Activated naive CD8-positive, alpha-beta T cell treated with anti-CD3 and anti-CD28 coated beads for 36 hours (primary cell): ENCODE measurements at places on chromosomes 1 and 21. TPM values are rescaled to one million over a fixed set of nuclear protein-coding genes. Genes with fewer than 3 reads are reported as not detected.

The ELAVL4 gene
- not detected for total RNA-seq

The C8A gene
- not detected for total RNA-seq

The DENND1B gene
- 11.8 TPM for total RNA-seq

The CFAP298 gene
- total RNA-seq, result 48.5 TPM

The SLC22A15 gene
- total RNA-seq, result 0.47 TPM

The PRKAA2 gene
- total RNA-seq, result 0.02 TPM

The GNPAT gene
- total RNA-seq, result 57.3 TPM

The CLCNKA gene
- not detected for total RNA-seq

DNA sequence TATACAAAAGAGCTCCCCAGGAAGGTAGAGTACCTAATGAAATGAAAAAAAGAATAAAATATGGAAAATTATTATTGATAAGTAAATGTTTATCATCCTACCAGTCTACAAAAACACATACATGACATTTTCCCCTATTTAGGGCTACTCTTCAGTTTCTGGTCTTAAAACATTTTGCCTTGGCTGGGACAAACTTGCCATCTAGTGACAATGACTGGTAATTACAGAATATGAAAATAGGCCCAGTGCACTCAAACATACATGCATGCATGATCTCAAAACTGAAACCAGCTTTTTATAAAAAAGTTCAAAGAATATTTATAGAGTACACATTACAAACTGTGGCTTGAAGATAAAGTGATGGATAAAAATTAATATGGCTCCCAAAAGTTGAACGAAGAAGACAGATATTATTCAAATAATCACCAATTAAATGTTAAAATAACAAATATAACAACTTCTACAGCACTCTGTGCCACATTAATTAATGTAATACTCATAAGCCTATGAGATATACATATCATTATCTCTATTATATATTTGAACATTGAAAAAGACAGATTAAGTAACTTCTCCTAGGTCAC is 10.5 kb upstream of the RNPC3 start:
- DNase-seq, result no peak

- DNase-seq, result no peak
These were observed 58.5 kb upstream of the MORC3 start for GRCh38 chr21:36261459-36261858.

DNA sequence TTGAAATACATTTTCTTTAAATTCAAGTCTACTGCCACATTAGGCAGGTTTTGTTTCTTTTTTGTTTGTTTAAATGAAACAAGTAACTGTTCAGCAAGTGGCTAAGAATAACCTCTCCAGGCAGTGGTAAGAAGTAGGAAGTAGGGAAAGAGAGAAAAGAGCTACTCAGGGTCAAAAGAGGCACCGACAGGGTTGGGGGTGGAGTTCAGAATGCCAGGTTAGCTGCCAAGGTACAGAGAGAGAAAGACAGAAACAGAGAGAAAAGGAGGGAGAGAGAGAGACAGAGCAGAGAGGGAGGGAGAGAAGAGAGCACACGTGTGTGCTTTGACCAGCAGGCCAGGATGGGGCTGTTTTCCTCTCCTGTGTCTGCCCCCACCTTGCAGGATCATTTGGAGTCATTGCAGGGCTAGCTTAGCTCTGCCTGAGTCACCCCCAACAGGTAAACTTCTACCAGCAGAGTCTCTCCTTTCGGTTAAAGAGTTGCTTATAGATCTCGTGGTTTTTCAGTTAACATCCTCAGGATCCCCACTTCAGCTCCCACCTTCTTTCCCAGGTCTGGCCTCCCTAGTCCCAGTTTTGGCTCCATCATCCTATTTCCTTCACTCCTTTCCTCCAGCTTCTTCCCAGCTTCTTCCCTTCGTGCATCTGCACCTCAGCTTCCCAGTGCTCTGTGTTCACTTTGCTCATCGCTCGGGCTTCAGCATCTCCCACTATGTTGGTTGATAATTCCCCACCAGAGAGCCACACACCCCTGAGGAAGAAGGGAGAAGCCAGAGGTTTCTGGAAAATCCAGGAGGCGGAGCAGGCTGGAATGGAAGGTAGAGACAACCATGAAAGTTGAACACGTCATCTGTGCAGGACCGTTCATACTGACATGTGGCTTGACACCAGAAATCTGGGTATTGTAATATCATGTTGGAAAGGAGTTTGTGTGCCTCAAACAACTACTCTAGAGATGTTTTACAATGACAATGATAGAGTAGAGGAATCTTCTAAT is 21.8 kb upstream of the RAB4A start:
- no peak for DNase-seq

- no peak for DNase-seq
These were observed 7.8 kb downstream of the ABCD3 start for GRCh38 chr1:94425821-94426484.

GRCh38 chr1:236774926-236775325 is 20.2 kb upstream of the MTR start:
- no peak for DNase-seq

DNA sequence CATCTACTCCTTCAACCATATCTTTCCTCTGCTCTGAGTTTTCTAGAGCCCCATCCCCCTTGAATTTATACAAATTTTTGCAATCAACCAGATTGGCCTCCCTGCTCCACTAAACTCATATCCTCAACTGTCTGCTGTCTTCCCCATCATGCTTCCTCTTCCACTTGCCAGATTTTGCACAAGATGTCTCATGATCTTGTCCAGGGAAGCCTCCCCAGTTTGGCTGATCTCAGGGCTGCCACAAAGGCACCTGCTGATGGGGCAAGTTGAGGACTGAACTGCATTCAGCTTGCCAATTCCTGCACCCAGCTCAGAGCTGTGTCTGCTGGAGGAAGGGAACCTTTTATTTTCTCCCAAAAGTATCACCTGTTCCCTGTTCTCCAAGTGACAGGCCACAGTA is 3.9 kb upstream of the KCNJ9 start:
- no peak for DNase-seq

DNA sequence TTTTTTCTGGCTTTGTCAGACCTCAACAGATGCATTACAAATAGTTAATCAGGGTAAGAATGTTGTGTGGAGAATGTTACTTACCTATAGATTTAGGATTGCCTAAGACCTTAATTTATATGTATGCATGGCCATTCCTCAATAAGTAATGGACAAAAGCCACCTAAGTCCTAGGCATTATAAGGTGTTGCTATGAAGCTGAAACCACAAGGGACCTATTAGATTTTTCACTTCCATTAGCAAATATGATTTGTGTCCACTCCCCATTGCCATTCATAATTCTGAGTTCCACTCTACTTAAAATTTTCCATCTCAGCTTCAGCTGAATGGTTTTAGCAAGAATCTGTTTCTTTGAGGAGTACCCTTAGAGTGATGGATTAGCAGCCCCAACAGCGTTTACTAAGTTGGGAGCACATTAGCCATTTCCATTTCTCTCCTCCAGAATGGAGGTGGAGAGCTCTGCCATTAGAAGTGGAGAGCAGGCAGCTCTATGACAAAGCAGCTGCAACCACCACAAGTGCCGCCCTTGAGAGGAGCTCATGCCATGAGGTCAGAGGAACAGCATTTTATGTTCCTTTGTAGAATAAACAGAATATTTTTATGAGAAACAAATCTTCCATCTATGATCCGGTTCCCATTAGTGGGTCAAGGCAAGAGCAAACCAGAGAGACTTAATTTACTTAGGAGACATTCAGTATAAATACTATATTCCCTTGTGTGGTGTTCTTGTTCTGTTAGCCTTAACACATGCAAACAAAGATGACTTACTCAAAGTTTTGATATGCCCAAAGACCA is 28.9 kb upstream of the C1orf87 start:
- DNase-seq, result no peak

DNA sequence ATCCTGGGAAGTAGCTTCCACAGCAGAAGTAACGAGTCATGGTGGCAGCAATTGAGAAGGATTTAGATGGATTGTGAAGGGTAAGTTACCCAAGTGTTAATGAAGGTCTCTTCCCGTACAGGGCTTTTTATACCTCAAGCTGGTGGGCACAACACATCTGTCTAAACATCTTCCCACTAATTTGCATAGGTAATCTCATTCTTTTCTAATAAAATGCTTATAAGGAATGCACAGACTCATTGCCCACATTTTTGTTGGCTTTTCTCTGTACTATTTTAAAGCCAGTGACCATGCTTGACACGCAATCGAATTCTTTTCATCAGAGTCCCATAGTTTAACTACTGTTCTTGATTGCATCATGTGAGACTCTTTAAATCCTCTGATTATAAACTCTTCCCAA is at the start of gene KRTAP7-1:
Gene KRTAP7-1 (minus strand): TSS at position 101 of the 400 bp plus-strand sequence. CDS start 61 bp downstream, at position 40.
- DNase-seq, result no peak

DNA sequence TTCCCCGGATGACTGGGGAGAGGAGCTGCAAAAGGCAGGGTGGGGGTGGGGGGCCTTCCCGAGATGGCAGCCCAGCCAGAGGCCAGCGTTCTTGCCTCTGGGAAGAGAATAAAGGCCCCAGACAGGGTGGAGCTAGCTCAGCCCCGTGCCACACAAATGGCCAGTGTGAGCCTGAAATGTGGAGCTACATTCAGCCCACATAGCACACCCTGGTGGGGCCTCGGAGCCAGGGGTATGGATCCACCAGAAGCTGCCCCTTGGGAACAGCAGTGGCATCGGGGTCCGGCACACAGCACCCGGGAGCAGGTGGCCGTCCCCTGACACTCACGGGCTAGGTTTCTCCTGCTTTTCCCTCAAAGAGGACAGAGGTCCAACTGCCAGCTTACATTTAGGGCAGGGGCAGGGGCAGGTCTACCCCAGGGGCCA is 93.9 kb downstream of the PDE9A start:
- no peak for DNase-seq

- no peak for DNase-seq
These were observed 479.2 kb upstream of the USP24 start for GRCh38 chr1:55694310-55694801.

- no peak for DNase-seq
These were observed 923.2 kb downstream of the LTN1 start for GRCh38 chr21:28069450-28069923.

DNA sequence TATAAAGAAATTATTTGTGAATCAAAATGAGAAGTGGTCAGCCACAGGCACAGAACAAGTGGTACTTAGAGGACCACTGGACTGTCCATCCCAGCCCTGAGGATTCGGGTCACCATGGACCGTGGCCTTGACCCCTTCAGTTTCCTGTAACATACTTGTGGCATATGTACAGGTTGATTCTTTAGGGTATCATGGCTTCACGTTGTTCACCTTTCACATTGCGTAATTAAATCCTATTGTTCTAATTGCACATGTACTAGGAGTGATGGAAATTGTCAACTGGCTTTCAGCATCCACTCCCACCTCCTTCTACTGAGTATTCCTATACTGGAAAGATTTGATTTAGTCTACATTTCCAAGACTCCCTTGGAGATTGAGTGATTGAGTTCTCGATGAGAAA is 148.3 kb upstream of the GJB5 start:
- no peak for DNase-seq

GRCh38 chr1:28887419-28887834 is 26.9 kb upstream of the EPB41 start:
- peak; percentile 27 for DNase-seq

- DNase-seq, result no peak
These were observed 382.8 kb downstream of the AMY1C start for GRCh38 chr1:104132382-104132973.

DNA sequence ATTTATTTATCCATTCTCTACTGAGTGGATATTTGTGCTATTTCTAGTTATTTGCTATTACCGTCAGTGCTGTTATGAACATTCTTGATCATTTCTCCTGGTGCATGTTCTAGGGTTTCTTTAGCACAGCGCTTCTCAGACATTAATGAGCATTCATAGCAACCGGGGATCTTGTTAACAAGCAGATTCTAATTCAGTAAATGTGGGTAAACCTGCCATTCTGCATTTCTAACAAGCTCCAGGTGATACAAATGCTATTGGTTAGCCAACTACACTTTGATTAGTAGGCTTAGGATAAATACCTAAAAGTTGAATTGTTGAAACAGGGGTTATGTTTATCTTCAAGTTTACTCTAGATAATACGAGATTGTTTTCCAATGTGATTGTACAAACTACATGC is 3.3 kb upstream of the DBT start:
- DNase-seq, result no peak

DNA sequence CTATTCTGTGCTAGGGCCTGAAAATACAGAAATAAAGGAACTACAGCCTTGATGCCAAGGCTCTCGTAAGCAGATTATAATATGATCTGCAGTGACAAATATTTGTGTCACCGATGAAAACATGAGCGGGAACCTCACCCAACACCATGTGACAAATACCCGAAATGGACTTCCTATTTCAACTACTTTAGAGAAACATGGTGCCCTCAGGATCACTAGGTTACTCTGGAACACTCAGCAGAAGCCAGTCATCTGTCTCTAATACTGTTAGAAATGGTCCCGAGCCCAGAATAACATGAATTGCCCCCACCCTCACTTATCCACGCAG is 463 bp upstream of the VAMP3 start:
- no peak for DNase-seq

DNA sequence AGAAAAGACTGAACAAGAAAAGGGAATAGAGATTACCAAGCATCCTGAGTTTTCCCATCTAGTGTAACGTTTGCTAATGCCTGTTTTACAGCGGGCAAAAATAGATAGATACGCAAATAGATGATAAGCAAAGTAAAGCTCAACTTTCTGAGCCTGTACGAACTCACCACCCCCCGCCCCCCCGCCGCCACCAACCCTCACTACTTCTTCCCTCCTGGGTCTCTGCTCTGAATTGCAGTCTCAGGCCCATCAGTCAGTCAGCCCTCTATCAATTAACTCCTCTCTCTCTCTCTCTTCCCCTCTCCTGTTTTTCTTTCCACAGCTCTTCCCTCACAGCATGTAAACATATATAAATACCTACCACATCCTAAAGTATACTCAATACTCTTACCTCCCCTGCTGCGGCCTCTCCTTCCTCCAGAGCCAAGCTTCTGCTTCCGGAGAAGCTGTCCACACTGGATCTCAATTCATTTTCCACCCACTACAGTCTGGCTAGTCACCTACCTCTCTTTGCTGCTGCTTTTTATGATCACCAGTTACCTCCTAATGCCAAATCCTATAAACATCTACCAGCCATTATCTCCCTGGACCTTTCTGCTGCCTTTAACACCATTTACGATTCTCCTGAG is 64.6 kb downstream of the CAPN2 start:
- no peak for DNase-seq

DNA sequence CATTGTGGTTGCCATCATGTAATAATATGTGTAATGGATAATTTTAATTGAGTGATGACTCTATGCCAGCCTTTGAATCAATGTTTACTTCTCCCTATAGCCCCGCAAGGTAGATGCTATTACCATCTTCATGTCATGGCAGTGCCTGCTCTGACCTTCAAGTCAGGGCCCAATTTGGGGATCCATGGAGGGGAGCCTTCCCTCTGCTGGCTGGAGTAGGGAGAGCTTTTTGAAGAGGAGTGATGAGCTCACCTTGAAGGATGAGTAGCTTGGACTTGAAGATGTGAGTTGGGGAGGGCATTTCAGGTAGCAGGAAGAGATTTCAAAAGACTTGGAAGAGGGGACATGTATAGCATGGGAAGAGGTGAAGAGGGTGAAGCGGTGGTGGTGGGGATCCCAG is 189.2 kb downstream of the FOXD2 start:
- no peak for DNase-seq
